ENCODE measurements at places on chromosomes 6 and 20. TPM values are rescaled to one million over a fixed set of nuclear protein-coding genes. Genes with fewer than 3 reads are reported as not detected.
A peak's percentile ranks its signal among the peaks of the same experiment; 100 is the strongest.

DNA sequence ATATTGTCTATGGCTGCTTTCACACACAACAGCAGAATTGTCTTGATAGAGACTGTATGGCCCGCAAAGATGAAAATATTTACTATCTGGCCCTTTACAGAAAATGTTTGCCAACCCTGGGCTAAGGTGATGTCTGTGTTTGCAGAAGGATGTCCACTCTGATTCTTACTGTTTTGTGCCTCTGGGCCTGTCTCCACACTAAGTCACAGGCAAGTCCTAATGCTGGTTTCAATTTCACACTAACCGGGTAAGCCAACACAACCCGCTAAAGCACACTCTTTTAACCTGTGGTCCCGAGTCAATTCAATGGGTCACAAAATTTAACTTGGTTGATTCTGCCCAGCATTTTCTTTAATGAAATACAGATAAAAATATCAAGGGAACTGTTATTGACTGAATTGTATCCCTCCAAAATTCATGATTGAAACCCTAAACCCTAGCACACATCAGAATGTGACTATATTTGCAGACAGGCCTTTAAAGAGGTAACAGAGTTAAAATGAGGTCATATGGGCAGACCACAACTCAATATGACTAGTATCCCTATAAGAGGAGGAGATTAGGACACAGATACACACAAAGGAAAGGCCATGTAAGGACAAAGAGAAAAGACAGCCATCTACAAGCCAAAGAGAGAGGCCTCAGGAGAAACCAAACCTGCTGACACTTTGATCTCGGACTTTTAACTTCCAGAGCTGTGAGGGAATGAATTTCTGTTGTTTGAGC, 78.4 kb downstream of the FYN start:
- H3K27me3 ChIP-seq: no peaks in the 10 kb centered on the region
- peaks cover 74% of the 10 kb centered on the region for H3K36me3 ChIP-seq
- peak overlapping the region; percentile 94 for H3K27ac ChIP-seq
- peaks cover 82% of the 10 kb centered on the region for H3K4me1 ChIP-seq

DNA sequence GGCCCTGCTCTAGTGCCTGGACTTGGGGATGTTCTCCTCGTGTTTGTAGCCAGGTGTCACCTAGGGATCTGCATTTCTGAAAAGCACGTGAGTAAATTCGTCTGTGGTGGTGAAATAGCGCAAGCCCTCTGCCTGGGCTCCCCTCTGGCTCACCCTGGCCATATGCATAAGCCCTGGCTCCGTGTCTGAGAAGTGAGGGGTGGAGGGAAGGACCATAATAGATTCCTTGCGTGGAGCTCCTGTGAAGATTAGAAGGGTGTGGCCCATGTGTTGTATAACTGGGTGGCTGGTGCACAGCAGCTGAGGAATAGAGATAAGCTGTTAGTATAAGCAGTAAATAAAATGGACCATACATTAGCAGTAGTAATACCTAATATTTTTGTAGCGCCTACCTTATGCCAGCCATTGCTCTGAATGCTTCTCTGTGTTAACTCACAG, 4.8 kb downstream of the BCAS1 start:
- no peaks in the 10 kb centered on the region for H3K36me3 ChIP-seq
- H3K27me3 ChIP-seq: no peaks in the 10 kb centered on the region
- H3K27ac ChIP-seq: no peak overlapping the region
- DNase-seq: no peak

DNA sequence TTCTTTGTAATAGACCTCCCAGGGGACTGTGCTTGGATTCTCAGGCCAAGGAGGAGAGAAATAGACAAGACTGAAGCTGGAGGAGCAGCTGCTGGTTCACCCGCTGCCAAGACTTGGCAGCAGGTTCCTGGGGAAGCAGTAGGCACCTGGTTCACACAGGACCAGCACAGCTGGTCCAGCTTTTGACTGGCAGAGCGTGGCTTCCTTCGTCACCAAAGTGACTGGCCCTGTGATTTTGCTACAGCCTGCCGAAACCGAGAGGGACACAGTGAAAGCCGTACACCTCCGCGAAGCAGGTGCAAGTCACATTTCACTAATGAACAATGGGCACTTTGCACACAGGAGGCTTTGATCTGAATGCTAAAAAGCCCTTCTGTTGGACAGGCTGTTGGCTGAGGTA, 199.0 kb downstream of the RNF144B start:
- DNase-seq: no peak
- H3K27me3 ChIP-seq: no peaks in the 10 kb centered on the region
- H3K4me1 ChIP-seq: no peaks in the 10 kb centered on the region
- H3K27ac ChIP-seq: no peak overlapping the region
- no peak overlapping the region for H3K4me3 ChIP-seq
- no peaks in the 10 kb centered on the region for H3K36me3 ChIP-seq

- no peaks in the 10 kb centered on the region for H3K36me3 ChIP-seq
- H3K27me3 ChIP-seq: no peaks in the 10 kb centered on the region
- H3K4me3 ChIP-seq: no peak overlapping the region
- H3K27ac ChIP-seq: no peak overlapping the region
- no peaks in the 10 kb centered on the region for H3K4me1 ChIP-seq
Observed at GRCh38 chr6:162854734-162855191, 127.0 kb downstream of the PACRG start.

DNA sequence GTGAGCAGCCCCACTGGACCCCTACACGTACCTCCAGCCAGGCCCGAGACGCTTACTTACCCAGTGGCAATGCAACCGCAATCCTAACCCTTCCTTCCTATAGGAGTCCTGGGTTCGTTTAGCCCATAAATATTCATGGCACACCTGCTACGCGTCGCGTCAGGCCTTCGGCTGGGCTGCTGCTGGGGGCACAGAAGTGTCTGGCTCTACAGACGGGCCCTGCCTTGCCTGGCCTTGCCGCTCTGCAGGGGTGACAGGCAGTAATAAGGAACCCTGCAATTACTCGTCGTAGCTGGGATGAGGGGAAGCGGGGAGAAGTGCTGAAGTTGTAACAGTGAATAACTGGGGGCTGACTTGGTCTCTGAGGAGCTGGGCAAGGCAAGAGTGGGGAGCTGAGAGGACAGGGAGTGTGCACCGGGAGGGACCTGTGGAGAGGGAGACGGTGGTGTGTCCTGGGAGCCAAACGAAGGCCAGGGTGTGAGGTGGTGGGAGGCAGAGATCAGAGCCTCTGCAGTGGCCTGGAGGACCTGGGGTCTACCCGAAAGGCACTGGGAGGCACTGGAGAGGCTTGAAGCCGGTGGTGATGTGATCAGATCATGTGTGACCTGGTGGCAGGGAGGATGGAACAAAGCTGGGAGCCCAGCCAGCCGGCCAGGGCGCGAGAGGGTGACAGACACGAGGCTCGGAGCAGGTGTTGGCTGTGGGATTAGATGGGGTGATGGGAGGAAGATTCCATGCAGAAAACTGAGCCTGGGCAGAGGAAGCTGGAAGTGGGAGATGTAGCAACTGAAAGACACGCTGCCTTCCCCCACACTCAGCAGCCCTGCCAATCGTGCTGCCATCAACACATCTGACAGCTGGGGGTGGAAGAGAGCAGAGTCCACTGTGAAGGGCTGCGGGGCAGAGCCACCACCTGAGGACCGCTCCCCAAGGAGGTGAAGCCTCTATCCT, 36.4 kb downstream of the PSMG4 start:
- H3K36me3 ChIP-seq: no peaks in the 10 kb centered on the region
- DNase-seq: no peak
- H3K27me3 ChIP-seq: no peaks in the 10 kb centered on the region

- no peak for DNase-seq
- H3K4me1 ChIP-seq: no peaks in the 10 kb centered on the region
- H3K4me3 ChIP-seq: no peak overlapping the region
- no peak overlapping the region for H3K27ac ChIP-seq
- H3K36me3 ChIP-seq: no peaks in the 10 kb centered on the region
Observed at GRCh38 chr6:62516291-62517141, 230.5 kb upstream of the KHDRBS2 start.

GRCh38 chr6:43335469-43335868, 26.8 kb upstream of the CRIP3 start:
- H3K36me3 ChIP-seq: peaks cover 10% of the 10 kb centered on the region
- no peak overlapping the region for H3K27ac ChIP-seq
- no peak for DNase-seq
- H3K27me3 ChIP-seq: peaks cover 4% of the 10 kb centered on the region
- H3K4me1 ChIP-seq: peaks cover 17% of the 10 kb centered on the region

DNA sequence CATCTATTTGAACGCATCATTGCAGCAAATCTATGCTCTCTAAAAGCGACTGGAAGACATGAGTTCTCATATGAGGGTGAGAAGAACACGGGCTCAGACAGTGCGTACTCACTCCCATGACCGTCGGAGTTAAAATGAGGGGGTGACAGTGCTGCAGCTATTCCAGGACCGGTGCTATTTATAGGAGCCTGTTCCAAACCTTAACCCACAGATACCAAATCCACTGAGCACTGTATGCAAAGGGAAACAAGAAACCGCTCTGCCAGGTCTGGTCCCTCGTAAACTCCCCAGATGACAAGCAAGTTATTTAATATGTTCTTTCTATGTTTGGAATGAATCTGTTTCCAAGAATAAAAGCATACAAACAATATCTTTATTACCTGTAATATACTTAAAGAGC, 22.9 kb downstream of the PPP1R3G start:
- H3K27ac ChIP-seq: no peak overlapping the region
- no peak overlapping the region for H3K4me3 ChIP-seq
- DNase-seq: no peak
- H3K36me3 ChIP-seq: no peaks in the 10 kb centered on the region
- no peaks in the 10 kb centered on the region for H3K4me1 ChIP-seq
- no peaks in the 10 kb centered on the region for H3K27me3 ChIP-seq

DNA sequence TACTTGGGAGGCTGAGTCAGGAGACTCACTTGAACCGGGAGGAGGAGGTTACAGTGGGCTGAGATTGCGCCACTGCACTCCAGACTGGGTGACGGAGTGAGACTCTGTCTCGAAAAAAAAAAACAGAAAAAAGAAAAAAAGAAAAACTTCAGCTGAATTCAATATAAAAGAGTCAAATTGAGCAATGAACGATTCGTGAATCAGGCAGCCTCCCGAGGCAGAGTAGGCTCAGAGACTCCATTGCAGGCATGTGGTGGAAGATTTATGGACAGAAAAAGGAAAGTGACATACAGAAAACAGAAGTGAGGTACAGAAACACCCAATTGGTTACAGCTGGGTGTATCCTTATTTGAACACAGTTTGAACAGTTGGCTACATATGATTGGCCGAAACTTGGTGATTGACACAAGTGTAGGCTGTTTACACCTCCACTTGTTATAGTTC, 56.3 kb downstream of the HLA-DPB1 start:
- no peak for DNase-seq
- H3K27ac ChIP-seq: no peak overlapping the region
- no peaks in the 10 kb centered on the region for H3K36me3 ChIP-seq
- peaks cover 2% of the 10 kb centered on the region for H3K27me3 ChIP-seq

- no peak for DNase-seq
- no peaks in the 10 kb centered on the region for H3K36me3 ChIP-seq
- H3K27me3 ChIP-seq: no peaks in the 10 kb centered on the region
- no peak overlapping the region for H3K4me3 ChIP-seq
- H3K27ac ChIP-seq: no peak overlapping the region
Observed at GRCh38 chr6:3615391-3616380, 135.8 kb downstream of the PXDC1 start.

- H3K36me3 ChIP-seq: no peaks in the 10 kb centered on the region
- no peaks in the 10 kb centered on the region for H3K27me3 ChIP-seq
- H3K4me3 ChIP-seq: peak overlapping the region; percentile 15
- no peaks in the 10 kb centered on the region for H3K4me1 ChIP-seq
- no peak overlapping the region for H3K27ac ChIP-seq
Observed at GRCh38 chr6:97097068-97098047, 172.8 kb downstream of the KLHL32 start.

DNA sequence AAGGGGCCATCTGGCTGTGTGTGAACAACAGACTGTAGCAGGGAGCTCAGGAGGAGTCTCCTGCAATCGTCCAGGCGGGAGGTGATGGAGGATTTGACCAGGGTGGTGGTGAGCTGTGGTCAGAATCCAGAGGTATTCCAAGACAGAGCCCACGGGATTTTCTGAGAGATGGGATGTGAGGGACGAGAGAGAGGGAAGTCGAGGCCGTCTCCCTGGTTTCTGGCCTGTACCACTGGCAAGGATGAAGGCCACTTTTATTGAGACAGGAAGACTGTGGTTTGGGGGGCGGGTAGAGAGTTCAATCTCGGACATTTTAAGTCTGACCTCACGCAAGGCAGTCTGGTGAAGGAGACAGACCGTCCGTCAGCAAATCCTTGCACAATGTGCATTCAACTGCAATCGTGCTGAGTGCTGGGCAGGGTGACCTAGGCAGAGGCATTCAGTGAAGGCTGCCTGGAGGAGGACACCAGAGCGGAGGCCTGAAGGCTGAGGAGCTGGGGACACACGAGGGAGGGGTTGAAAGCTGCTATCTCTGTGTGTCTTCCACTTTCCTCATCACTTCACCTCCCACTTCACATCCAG, 53.9 kb downstream of the PREX1 start:
- H3K4me1 ChIP-seq: peaks cover 40% of the 10 kb centered on the region
- peak overlapping the region; percentile 13 for H3K27ac ChIP-seq
- no peak overlapping the region for H3K4me3 ChIP-seq
- peaks cover 2% of the 10 kb centered on the region for H3K27me3 ChIP-seq
- no peak for DNase-seq
- peaks cover 42% of the 10 kb centered on the region for H3K36me3 ChIP-seq

GRCh38 chr6:105875974-105876640, 210.0 kb upstream of the PRDM1 start:
- H3K4me1 ChIP-seq: peaks cover 48% of the 10 kb centered on the region
- DNase-seq: no peak
- no peak overlapping the region for H3K27ac ChIP-seq
- no peak overlapping the region for H3K4me3 ChIP-seq

DNA sequence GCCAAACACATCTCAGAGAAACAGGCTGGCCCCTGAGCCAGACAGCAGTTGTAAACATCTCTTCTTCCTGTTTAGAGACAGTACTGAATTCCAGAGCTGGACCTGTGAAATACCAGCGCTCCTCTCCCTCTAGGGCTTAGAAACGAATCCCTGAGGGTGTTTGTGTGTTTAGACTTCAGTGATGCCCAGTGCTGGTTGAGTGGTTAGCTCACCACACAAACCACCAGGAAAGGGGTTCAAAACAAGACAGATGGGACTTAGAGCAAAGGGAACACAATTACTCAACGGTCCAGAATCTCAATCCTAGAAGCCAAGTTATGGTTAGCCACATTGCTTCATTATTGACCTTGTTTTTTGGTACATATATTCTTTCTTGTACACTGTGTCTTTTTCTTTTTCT, 108.7 kb upstream of the TMEM170B start:
- no peak overlapping the region for H3K27ac ChIP-seq
- H3K27me3 ChIP-seq: no peaks in the 10 kb centered on the region
- peaks cover 33% of the 10 kb centered on the region for H3K4me1 ChIP-seq
- no peaks in the 10 kb centered on the region for H3K36me3 ChIP-seq

DNA sequence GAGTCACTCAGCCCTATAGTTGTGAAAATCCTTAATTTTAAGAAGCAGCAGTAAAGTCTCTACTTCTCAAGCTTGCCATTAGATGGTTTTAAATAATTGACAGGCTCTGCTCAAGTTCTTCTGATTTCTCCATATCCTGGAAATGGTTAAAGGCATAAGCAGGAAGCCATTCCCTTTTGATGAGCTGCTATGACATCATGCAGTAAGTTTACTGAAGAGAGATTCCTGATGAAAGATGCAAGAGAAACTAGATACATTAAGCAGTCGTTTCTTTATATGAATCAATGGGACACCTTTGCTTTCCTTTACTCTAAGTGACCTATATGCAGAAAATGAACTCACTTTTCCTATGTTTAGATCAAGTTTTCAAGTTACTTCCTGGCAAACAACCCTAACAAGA, 9.8 kb downstream of the POPDC3 start:
- H3K4me3 ChIP-seq: no peak overlapping the region
- no peaks in the 10 kb centered on the region for H3K36me3 ChIP-seq

Gene RWDD1
- 40.6 TPM for total RNA-seq

Gene BANF2
- not detected for total RNA-seq
